ENCODE measurements at places on chromosomes 7 and 10. TPM values are rescaled to one million over a fixed set of nuclear protein-coding genes. Genes with fewer than 3 reads are reported as not detected.

PDE6C gene
- not detected for total RNA-seq

SLC16A9 gene
- total RNA-seq, result 0.18 TPM

SPDYE1 gene
- total RNA-seq, result not detected

NPC1L1 gene
- not detected for total RNA-seq

NUTM2D gene
- 0.56 TPM for total RNA-seq

PLAU gene
- total RNA-seq, result 115 TPM

INA gene
- 6.4 TPM for total RNA-seq

ANXA8L1 gene
- total RNA-seq, result 0.18 TPM

MUC12 gene
- total RNA-seq, result not detected

CNNM1 gene
- 0.28 TPM for total RNA-seq

CDK14 gene
- total RNA-seq, result 28.1 TPM

CPXM2 gene
- not detected for total RNA-seq

CCNJ gene
- total RNA-seq, result 10.0 TPM

CAV2 gene
- total RNA-seq, result 217 TPM

TAF5 gene
- 3.6 TPM for total RNA-seq

LLCFC1 gene
- total RNA-seq, result not detected

RBM28 gene
- 18.6 TPM for total RNA-seq

TYW1B gene
- total RNA-seq, result 1.8 TPM

HOXA5 gene
- total RNA-seq, result 23.9 TPM

RBP3 gene
- total RNA-seq, result not detected

CALML3 gene
- not detected for total RNA-seq

ITGA8 gene
- under 0.01 TPM for total RNA-seq

PRR15 gene
- not detected for total RNA-seq

NME8 gene
- total RNA-seq, result not detected

ZYX gene
- total RNA-seq, result 22.6 TPM

IL15RA gene
- total RNA-seq, result 1.4 TPM

ASZ1 gene
- not detected for total RNA-seq

ATG9B gene
- 0.18 TPM for total RNA-seq

C10orf90 gene
- total RNA-seq, result not detected

DNA2 gene
- total RNA-seq, result 10.0 TPM

Measured in IMR-90 (cell line).